ENCODE measurements at places on chromosomes 4 and X.

GRCh38 chr4:127548990-127549925 is 83.5 kb upstream of the INTU start:
- no peak for DNase-seq

- no peak for DNase-seq
Measured at GRCh38 chr4:182193311-182193710, 49.9 kb upstream of the TENM3 start.

DNA sequence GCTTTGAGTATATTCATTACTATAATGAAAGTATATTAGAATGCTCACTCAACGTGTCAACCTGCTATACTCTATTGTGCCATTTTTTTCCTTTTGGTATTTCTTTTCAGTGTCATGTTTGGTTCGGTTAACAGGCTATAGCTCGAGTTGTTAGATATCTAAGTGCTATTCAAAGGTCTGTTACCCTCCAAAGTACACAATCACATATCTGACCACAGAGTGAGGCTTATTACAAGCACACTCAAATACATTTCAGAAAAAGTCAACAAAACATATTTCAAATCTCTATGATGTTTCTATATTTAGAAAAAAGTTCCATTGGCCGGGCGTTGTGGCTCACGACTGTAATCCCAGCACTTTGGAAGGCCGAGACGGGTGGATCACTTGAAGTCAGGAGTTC is 32.8 kb downstream of the WNK3 start:
- no peak for DNase-seq

DNA sequence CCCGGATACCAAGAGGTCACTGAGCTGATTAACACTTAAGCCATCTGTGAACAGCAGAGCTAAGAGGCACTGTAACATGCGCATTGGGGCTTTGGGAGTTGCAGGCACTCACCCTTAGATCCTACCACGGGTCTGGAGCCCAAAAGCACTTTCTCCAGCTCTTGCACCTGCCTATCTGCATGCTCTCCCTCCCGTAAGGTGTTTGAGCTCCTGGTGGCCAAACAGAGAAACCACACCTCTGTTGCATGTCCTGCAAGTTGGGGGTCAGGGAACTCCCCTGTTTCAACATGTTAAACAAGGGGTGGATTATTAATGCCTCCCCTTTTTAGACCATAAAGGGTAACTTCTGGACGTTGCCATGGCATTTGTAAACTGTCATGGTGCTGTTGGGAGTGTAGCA is 49.8 kb downstream of the GYPA start:
- no peak for DNase-seq

- DNase-seq: no peak
Measured at GRCh38 chr4:142035566-142035965, 399.2 kb downstream of the IL15 start.

- DNase-seq: no peak
Measured at GRCh38 chr4:110550260-110550659, 72.6 kb downstream of the PITX2 start.

GRCh38 chr4:11589676-11590075 is 161.0 kb upstream of the HS3ST1 start:
- no peak for DNase-seq

DNA sequence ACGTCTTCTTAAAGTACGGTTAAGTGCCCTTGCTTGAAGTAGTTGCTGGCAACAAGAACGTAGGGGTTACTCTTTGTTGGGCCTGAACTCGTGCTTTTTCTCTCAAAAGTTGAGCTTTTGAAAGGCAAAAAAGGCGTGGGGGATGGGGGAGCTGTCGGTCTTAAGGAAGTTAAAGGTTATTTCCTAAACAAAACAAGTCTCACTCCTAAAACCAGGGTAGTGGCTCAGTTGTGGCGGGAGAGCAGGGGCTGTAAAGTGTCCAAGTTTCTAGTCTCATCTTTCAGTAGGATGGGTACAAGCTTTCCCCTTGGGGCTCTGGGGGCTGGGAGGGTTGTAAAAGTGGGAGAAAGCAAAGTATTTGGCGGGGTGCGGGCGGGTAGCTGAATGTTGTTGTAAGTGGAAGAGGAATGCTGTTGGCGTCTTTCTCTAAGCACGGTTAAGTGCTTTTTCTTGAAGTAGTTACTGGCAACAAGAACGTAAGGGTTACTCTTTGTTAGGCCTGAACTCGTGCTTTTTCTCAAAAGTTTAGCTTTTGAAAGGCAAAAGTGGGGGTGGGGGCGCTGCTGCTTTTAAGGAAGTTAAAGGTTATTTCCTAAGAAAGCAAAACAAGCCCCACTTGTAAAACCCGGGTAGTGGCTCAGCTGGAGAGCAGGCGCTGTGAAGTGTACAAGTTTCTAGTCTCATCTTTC is 904 bp upstream of the WDR1 start:
- no peak for DNase-seq

DNA sequence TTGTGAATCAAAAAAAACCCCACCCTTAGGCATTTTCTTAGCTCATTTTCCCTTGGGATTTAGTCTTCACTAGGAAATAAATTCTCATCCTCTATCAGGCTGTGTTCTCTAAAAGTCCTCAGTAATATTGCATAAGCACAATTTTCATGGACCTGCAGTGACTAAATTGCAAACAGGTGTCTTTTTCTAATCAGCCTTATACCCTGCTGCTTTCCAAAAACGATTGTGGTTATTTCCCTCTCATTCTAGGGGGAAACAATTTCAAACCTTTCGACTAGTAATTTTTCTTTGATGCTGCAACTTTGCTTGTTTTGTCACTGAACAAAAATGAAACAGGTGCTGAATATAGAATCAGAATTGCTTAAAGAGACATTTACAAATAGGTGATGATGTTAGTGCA is 549.9 kb downstream of the PDHA2 start:
- DNase-seq: no peak

GRCh38 chr4:183348706-183349659 is 26.8 kb upstream of the CLDN24 start:
- DNase-seq: no peak

- peak; percentile 42 for DNase-seq
Measured at GRCh38 chr4:38529189-38530115, 134.5 kb upstream of the KLF3 start.

- DNase-seq: no peak
Measured at GRCh38 chrX:53251307-53251706, 26.3 kb upstream of the KDM5C start.

Data from iPS-NIHi11 (cell line).